ENCODE measurements at places on chromosomes 3 and 15. TPM values are rescaled to one million over a fixed set of nuclear protein-coding genes. Genes with fewer than 3 reads are reported as not detected.

- no peak for DNase-seq
Observed at GRCh38 chr3:173773800-173774199, 376.3 kb downstream of the NLGN1 start.

DNA sequence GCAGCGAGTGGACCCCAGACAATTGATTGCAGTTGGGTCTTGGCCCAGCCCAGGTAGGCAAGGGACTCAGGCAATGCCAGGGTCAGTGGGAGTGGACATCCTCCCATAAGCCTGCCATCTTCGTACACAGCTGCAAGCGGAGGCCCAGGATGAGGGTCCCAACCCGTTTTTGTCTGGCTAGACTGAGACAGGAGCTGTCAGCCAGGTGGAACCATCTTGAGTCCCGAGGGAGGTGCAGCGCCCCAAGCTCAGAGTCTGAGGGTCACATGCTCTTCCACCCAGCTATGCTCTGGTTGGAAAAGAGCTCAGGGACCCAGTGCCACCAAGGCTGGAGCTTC lies 22.6 kb upstream of the IP6K2 start:
- DNase-seq: no peak

The DAZL gene
- total RNA-seq: 1.8 TPM

The IL17RB gene
- total RNA-seq: 0.25 TPM

GRCh38 chr3:142019794-142020320 lies 129.5 kb downstream of the TFDP2 start:
- no peak for DNase-seq

GRCh38 chr3:181847276-181847675 lies 135.6 kb downstream of the SOX2 start:
- DNase-seq: no peak

All from NCI-H460 (cell line).